ENCODE measurements at places on chromosomes 11 and 22. TPM values are rescaled to one million over a fixed set of nuclear protein-coding genes. Genes with fewer than 3 reads are reported as not detected.

The APOBEC3H gene
- total RNA-seq: 0.79 TPM

The APOL4 gene
- 8.7 TPM for total RNA-seq

The GSTT2B gene
- 10.8 TPM for total RNA-seq

The PANX2 gene
- 1.0 TPM for total RNA-seq
